ENCODE measurements at places on chromosomes 16 and 17.

- no peak for DNase-seq
These were observed 60.1 kb upstream of the ZNF750 start for GRCh38 chr17:82899941-82900340.

DNA sequence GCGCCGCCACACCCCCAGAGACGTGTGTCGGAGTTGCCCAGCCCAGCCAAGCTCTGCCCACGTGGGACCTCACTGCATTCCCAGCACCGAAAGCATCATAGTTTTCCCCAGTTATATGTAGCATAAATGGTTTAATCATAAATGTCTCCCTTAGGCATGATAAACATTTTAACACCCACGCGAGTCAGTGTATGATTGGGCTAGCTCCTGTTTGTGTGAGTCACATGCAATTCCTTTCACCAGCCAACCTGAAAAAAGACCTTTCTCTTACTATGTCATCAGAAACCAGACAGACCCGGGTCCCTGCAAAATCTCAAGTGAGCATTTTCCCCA lies 9.2 kb downstream of the TAF1C start:
- DNase-seq = no peak

DNA sequence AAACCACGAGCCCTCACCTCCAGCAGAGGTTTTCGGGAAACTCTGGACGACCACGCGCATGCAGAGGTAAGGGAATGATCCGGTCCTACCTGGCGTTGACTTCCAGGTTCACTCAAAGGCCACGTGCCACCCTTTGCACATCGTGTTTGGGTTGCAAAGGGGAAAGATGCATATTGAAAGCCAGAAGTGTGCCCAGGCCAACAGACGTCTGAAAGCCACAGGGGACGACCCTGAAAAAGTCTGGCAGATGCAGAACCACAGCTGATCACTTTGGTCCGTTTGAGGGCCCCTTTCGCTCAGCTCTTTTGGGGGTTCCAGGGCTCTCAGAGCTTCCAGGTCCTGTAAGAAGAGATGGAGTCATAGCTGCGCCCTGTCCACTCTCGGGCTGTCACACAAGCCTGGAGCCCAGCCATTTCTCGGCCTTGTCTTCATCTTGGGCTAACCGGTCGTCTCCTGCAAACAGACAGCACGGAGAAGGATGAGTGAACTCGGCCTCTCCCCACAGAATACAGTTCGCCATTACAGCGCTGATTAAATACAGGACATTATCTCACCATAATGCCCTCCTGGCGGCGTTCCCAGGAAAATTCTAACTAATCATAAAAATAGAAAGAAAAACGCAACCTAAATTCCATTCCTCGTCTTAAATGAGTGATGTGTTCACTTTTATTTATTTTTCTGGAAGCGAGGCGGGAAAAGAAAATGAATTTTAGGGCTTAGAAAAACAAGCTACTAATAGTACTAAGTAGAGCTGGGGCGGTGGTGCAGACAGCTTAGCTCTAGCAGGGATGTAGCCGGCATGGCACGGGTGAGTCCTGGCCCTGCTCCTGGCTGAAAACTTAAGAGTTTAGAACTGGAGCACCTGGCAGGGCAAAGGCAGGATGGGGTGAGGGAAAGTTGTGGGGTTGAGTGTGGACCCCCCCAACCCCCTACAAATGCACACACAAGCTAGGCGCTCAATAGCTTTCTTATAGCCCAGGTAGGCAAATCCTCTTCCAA lies 45.5 kb upstream of the ZFHX3 start:
- no peak for DNase-seq

DNA sequence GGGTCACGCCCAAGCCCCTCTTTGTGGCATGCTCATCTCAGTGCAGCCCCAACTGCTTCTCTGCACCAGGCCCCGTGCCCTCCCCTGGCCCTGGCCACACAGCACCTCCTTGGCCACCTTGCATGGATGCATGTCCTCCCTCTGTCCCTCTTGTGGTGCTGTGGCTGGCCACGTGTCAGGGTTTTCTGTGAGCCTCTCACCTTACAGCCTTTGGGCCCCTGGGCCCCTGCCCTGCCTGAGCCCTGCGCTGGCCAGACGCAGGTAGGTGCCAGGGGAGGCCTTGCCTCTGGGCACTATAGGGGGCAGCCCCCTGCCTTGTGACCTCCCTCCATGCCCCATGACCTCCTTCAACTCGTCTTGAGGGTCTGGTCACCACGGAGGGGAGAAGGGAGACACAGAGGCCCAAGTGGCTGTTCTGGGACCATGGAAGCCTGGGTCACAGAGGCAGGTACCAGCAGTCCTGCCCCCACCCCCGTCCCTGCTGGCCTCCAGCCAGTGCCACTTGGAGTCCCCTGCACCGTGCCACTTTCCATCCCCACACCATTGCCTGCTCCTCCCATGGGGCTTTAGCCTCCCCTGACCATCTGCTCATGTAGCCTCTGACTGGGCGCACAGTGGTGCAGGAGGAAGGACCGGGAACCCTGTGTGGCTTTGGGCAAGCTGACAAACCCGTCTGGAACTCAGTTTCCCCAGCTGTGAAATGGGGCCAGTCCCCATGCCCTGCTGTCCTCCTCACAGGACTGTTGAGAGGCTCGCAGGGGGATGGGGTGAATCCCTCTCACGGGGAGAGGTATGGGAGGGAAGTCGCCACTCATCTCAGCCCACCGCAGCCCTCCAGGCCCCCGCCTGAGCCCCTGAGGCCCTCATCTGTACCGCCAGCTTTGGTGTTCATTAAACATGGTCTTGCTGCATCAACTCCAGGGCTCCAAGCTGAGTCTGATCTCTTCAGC lies 11.5 kb upstream of the ATP6V0C start:
- no peak for DNase-seq

DNA sequence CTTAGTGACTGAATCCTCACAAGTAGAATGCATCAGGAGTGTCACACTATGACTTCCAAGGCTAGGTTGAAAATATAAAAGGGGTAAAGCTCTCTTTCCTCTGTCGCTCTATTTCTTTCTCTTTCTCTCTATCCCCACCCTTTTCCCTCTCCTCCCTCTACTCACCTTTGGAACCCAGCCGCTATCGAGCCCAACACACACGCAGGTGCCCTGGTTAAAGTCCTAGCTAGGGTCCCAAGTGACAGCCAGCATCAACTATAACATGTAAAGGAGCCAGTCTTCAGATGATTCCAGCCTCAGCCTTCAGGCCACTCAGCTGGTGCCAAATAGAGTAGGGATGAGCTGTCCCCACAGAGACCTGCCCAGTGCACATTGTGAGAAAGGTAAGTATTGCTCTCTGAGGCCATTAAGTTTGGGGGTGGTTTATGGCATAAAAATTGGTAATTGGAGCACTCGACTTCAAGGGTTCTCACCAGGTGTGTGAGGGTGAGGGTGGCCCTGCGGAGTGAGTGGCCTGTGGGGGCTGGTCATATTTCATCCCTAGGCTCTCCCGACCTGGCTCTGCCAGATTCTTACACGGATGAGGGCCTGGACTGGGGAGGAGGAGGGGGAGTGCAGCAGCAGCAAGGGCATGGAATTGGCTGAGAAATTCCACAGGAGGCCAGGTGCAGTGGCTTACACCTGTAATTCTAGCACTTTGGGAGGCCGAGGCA lies 14.9 kb upstream of the C16orf54 start:
- no peak for DNase-seq

DNA sequence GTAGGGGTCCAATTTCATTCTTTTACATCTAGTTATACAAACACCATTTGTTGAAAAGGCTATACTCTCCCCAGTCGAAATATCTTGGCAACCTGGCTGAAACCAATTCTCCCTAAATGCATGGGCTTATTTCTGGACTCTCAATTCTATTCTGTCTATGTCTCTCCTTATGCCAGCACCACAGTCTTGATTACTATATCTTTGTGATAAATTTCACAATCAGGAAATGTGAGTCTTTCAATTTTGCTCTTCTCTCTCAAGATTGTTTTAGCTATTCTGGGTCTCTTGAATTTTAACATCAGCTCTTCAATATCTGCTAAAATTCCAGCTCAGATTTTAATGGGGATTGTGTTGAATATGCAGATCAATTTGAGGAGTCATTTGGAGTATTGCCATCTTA lies 5.9 kb upstream of the TRIM25 start:
- DNase-seq = no peak

DNA sequence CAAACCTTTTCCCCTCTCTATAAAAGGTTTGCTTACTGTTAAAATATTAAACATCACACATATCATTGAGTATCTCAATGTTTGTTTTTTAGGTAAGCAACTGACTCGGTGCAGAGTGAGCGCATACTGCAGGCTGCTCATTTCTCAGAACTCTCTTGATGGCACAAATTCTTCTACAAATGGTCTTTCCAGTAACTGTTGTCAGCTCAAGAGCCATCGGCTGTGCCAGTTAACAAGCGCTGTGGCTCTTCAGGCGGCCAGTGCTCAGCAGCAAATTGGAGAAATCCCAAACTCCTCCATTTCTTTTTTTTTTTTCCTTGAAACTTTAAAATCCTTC lies 8.6 kb downstream of the ABCA3 start:
- DNase-seq = no peak

DNA sequence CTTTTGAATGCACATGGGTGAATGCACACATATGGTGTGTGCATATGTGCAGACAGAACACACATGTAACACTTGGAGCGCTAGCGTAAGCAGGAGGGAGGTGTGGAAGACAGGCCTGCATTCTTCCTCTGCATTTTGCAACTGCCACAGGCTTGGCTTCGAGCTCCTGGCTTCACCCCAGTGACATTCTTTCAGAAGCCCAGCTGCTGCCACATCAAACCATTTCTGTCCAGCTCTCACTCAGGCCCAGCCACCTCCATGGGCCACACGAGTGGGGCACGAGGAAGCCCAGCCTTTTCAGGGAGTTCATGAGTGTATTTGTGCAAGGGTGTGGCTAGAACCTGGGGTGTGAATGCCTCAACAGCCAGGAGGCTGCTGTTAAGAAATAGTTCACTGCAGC lies 18.8 kb downstream of the LGALS3BP start:
- no peak for DNase-seq

- DNase-seq = no peak
These were observed 24.2 kb upstream of the TMC5 start for GRCh38 chr16:19393226-19394111.
